ENCODE measurements at places on chromosomes 4 and X.

GRCh38 chrX:8726031-8726652 is 5.8 kb downstream of the ANOS1 start:
- no peak for DNase-seq

DNA sequence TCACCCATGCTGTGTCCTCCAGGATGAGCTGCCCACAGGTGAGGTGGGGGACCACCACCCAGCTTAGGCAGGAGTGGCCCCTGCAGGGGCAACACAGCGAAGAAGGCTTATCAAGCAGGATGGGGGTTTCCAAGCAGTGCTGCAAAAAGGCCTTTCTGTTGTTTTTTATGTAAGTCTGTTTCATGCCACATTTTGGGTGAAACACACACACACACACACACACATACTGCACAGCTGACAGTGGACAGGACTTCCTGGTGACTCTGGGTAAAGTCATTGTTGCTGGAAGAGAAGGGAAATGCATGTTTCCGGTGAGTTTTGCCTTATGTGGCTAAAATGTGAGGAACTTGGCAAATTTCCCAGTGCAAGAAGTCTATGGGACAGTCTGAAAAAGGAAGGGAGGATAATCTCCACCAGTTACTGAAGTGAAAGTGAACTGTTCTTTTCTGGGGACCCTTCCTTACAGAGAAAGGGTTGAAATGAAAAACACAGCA is 119.2 kb downstream of the IRF2 start:
- DNase-seq, result no peak

- DNase-seq, result no peak
Measured at GRCh38 chrX:38862100-38862499, 60.8 kb downstream of the MID1IP1 start.

GRCh38 chr4:6228158-6229067 is 28.1 kb upstream of the JAKMIP1 start:
- no peak for DNase-seq

DNA sequence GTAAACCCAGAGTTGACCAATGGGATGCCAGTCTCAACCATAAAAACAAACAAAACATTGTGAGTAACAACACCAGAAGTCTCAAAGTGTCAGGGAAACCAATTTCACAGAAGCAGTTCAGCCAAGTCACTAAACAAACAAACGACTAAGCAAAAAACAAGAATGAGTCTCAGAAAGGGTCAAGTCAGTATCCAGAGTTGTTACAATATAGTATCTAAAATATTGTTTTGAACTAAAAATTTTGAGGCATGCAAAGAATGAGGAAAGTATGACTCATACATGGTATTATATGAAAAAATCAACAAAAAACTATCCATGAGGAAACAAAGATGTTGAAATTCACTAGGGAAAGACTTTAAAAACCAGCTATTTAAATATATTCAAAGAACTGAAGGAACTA is 70.6 kb downstream of the AR start:
- no peak for DNase-seq

- no peak for DNase-seq
Measured at GRCh38 chr4:53055274-53055673, 193.2 kb downstream of the RASL11B start.

DNA sequence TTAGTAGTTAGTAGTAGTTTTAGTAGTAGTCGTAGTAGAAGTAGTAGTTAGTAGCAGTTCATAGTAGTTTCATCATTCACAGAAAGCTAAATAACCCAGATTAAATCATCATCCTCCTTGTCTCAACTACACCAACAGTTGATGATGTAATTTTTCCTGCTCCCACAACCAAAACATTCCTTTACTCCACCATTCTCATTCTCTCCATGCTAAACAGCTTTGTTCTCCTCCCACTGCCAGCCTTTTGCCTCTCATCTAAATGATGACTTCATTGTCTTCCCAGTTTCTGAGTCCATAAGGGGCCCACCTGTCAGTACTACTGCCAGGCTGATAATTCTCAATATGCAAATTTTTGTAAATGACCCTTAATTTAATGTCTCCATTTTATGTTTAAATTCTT is 68.9 kb downstream of the ARHGAP24 start:
- DNase-seq, result no peak
